Endothelial cell (in vitro differentiated cells): ENCODE measurements at places on chromosomes 12 and 14.
A peak's percentile ranks its signal among the peaks of the same experiment; 100 is the strongest.

DNA sequence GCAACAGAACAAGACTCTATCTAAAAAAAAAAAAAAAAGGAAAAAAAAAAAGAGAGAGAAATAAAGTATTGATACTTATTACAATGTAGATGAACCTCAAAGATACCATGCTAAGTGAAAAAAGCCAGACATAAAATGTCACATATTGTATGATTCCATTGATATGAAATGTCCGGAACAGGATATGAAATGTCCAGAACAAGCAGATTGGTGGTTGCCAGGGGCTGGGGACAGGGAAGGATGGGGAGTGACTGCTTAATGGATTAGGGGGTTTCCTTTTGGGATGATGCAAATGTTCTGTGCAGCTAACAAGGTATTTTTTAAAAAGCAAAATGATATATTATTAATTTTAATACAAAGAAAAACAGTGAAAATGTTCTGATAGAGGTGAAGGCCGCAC, 5.0 kb downstream of the HVCN1 start:
- no peak for DNase-seq

GRCh38 chr12:54641554-54641953, 6.6 kb downstream of the DCD start:
- no peak for DNase-seq

DNA sequence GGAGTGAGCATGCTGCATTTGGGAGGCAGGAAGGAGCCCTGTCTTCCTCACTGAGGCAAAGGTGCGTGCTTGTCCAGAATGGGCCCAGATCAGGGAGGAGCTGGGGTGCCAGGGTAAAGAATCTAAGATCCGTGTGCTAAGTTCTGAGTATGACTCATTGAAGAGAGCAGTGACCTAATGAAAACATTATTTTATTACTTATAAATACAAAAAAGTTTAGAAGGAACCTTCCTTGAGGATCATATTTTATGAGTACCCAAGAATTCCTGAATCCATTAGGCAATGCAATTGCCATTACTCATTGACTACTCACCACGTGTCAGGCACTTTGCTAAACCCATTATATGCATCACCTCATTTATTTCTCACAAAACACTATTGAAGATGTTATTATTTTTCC, 264.7 kb downstream of the EGLN3 start:
- no peak for DNase-seq

DNA sequence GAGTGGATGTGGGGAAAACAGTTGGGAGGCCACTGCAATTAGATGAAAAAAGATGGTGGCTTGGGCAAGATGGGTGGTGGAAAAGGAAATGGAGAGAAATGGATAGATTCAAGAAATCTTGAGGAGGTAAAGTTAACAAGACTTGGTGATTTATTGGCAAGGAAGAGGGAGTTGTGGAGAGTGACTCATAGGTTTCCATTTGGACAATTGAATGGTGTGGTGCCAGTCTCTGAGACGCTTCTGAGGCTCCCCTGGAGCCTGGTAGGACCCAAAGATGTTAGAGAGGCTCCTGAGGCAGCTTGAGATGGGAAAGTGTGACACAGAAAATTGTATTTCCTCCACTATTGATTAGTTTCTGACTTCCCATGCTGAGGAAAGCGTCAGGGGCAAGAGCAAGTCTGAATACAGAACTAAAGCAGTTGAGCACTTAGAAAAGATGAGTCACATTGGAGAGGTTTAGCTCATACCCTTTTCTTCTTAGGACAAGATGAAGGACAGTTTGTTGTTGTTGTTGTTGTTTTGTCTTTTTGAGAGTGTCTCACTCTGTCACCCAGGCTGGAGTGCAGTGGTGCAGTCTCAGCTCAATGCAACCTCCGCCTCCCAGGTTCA, 4.5 kb downstream of the PRPF40B start:
- DNase-seq = no peak

DNA sequence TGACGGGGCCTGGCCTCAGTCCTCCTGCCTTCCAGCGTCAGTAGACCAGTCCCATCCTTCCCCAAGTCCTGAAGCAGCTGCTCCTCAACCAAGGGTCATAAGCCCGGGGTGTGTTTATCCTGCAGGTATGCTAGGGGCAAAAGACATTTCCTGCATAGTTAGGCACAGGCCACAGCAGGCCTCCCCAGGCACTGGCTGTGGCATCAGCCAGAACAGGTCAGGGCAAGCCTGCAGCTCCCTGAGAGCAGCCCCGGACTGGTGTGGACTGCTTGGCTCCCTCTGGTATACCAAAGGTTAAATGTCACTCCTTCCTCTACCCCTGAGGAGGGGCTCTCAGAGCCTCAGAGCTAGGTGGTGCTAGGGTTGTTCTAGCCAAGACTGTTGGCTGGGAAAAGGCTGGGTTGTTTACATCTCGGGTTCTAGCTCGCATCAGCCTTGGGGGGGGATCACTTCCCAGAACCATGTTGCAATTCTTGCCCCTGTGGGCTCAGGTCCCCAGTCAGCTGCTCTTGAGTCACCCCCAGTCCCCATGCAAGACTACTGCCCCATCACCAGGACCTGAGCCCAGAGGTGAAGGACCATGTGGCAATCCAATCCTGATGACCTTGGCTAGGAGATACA, 2.9 kb downstream of the MMP14 start:
- DNase-seq = no peak

DNA sequence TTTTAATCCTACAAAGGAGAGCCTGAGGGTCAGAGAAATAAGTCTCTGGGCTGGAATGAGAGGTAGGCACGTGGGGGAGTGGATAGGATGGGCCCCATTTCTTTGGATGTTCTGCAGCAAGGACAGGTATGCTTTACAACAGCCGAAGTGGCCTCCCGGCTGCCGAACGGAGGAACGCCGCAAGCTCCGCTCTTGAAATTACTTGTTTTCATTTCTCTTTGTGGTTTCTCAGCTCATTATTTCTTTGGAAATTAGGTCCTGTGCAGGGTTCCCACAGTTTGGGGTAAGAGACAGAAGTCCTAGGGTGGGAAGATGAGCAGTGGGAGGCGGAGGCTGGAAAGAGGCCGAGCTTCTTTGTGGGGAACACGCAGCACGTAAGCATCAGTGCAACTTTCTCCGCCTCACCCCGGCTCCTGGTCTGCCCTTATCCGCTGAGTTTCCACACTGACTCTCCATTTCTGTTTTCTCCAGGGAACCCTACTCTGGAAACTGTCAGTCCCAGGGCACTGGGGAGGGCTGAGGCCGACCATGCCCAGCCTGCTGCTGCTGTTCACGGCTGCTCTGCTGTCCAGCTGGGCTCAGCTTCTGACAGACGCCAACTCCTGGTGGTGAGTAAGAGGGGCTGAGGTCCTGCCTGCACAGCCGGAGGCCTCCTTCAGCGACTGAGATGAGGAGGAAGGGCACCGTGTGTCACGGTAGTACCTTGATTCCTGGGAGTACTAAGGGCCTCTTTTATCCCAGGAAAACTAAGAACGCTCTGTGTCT, 2.0 kb downstream of the WNT5B start:
- peak; percentile 49 for DNase-seq

DNA sequence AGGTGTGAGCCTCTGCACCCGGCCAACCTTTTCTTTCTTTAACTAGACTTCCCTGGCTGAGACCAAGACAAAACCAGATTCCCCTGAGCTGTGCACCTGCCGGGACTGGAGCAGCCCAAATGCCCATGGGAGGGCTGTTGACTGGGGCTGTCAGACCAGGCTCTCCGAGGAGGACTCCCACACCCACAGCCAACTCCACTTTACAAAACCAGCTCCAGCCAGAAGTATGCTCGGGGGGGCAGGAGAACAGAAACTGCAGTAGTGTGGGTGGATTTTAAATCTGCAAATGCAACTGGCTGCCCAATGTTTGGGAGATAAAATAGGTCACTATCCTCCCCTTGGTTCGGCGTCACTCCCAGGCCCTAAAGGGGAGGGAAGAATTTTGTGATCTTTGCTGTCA, 78.5 kb downstream of the VCPKMT start:
- DNase-seq = no peak

GRCh38 chr14:96583569-96584041, 81.4 kb downstream of the PAPOLA start:
- no peak for DNase-seq
